ACHN (cell line): ENCODE measurements at places on chromosomes 11 and 22.
A peak's percentile ranks its signal among the peaks of the same experiment; 100 is the strongest.

- DNase-seq, result no peak
Measured at GRCh38 chr22:35872451-35872850, 154.8 kb downstream of the APOL5 start.

DNA sequence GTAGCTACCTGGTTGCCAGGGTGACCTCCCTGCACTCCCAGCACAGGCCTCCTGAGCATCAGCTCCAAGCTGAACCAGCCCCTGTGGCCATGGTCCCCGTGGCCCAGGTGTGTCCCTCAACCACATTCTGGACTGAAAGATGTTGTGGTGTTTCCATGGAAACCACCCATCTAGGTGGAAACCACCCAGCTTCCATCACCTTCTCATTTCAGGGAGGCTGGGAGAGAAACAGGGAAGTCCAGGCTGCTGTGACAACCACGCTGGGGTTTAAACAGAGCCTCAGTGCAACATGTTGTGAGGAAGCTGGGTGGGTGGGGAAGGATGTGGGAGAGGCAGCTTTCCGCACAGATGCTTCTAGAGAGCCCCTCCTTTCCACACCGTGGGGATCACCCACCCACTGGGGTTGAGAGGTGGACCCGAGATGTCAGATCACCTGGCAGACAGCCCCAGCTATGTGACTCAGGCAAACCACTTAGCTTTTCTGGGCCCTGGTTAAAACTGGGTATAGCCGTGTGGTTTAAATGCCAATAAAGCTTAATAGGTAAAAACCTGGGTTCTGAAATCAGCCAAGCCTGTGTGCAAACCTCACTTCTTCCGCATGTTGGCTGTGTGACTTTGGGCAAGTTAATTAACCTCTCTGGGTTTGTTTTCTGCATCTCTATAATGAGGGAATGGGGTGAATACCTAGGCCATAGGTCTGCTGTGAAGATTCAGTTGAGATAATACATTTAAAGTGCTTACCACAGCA, 46.4 kb downstream of the CD82 start:
- no peak for DNase-seq

- DNase-seq, result no peak
Measured at GRCh38 chr22:47029244-47030074, 267.0 kb downstream of the TBC1D22A start.

- no peak for DNase-seq
Measured at GRCh38 chr22:47801541-47802245, 1039.2 kb downstream of the TBC1D22A start.

DNA sequence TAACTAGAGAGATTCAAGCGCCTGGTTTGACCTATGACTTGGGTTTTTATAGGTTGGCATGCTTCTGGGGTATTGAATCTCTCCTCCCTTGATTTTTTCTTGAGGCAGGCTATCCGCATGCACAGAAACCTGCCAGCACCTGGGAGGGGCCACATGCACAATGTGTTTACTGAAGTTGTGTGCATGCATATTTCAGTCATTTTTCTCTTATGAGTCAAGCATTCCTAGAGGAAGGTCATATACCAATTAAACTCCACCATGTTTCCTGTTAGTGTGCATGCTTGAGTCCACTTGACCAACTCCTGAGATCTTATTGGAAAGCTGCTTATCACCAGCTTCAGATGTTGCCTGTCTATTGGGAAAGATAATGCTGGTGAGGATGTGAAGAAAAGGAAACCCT, 1718.4 kb downstream of the LRRC4C start:
- DNase-seq, result no peak

DNA sequence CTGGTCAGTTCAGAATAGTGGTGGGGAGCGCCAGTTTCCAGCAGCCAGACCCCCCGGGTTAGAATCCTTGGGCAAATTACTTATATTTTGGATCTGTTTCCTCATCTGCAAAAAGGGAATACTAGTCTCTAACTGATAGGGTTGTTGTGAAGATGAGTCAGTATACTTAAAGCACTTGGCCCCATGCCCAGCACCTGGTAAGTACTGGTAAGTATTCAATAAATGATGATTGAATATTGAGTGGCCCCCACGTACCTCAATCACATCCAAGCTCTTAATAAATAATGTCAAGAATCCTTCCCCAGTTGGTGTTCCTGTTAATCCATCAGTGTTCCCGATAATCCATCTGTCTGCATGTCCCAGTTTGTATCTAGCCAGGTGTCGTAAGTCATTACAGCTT, 12.1 kb downstream of the ACP2 start:
- DNase-seq, result no peak

DNA sequence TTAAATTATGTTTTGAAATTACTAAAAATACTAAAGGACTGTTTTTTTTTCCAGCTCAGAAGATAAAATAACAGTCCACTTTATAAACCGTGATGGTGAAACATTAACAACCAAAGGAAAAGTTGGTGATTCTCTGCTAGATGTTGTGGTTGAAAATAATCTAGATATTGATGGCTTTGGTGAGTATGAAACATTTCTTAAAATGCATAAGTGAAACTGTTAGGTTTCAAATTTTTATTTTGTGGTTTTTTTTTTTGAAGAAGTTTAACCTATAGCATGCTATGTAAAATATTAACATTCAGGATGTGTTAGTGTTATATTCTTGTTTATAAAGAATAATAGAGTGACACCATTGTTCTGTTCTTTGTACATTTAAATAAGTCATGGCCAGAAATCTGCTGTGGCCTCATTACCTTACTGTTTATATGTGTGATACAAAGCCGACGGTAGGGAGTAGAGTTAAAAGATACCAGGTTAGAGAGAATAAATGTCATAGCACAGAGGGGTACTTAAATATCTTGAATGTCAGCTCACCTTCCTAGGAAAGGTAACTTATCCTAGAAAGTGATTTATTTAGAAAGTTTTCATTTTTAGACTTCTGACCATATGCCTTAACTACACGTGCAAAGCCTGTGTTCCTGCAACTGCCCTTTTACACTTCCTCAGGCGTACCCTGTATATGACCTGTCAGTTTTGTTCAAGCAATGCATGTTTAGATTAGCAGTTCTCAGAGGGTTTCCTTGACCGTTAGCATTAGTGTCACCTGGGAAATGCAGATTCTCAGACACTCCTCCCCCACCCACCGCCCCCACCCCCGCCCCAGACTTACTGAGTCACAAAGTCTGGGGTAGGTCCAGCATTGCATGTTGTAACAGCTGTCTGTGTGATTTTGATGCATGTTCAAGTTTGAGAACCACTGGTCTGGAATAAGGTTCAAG, 6.3 kb downstream of the FDX1 start:
- DNase-seq, result no peak

DNA sequence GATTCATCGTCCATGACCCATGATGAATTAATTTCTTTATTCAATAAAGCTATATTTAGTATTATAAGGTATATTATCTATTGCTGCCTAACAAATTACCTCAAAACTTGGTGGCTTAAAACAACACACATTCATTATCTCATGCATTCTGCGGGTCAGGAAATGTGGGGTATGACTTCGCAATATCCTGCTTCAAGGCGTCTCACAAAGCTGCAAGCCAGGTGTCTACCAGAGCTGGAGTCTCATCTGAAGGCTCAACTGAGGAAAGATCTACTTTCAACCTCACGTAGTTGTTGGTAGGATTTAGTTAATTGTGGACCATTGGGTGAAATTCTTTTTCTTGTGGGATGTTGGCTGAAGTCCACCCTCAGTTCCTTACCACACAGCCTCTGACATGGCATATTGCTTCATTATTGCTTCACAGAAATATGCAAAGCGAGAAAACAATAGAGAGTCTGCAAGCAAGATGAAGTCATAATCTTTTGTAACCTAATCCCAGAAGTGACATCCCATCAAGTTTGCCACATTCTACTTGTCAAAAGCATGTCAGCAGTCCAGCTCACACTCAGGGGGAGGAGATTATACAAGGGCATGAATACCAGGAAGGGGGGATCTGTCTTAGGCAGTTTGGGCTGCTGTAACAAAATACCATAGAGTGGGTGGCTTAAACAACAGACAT, 45.1 kb downstream of the KREMEN1 start:
- DNase-seq, result no peak

DNA sequence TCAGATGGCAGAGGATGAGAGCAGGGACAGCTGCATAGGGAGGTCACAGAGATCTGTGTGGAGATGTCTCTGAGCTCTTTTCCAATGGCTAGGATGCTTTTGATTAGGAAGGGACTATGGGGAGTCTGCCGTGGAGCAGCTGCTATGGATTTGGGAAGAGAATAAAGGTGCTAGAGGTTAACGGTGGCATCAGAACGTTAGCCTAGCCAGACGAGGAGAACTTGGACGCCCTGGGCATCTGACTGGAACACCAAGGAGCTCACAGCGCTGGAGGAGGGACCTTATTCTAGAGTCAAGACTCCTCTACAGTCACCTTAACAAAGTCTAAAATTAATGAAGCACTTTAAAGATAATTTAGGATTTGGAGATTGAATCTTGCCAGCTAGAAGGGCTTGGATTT, 157.2 kb upstream of the B3GAT1 start:
- no peak for DNase-seq

DNA sequence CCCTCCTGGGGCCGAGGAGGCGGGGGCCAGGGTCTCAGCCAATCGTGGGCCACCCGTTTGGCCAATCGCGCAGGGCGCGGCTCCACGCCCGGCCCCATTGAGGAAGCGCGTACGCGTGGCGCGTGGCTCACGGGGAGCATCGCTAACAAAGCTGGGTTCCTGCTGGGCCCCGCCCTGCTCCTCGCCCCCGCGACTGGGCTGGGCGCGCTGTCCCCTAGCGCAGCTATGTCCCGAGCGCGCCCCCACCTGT, 614 bp upstream of the ASCL2 start:
- DNase-seq, result no peak

DNA sequence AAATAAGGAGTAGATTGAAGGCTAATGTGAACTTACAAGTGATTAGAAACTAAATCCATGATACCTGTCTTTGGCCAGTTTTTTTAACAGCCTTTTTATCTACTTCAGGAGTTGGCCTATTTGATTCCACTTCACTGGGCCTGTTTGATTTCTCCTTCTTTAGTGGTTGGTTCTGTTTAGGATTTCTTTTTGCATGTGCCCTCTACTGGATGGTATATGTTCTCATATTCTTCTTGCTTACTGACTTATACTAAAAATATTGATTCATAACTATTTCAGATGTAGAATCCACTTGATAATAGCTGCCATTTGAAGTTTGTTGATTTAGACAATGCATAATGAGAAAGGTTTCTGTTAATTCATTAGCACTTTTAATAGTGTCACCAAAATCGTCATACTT, 53.9 kb downstream of the USP47 start:
- no peak for DNase-seq

- peak; percentile 47 for DNase-seq
Measured at GRCh38 chr11:102914238-102915043, 39.7 kb upstream of the MMP12 start.

DNA sequence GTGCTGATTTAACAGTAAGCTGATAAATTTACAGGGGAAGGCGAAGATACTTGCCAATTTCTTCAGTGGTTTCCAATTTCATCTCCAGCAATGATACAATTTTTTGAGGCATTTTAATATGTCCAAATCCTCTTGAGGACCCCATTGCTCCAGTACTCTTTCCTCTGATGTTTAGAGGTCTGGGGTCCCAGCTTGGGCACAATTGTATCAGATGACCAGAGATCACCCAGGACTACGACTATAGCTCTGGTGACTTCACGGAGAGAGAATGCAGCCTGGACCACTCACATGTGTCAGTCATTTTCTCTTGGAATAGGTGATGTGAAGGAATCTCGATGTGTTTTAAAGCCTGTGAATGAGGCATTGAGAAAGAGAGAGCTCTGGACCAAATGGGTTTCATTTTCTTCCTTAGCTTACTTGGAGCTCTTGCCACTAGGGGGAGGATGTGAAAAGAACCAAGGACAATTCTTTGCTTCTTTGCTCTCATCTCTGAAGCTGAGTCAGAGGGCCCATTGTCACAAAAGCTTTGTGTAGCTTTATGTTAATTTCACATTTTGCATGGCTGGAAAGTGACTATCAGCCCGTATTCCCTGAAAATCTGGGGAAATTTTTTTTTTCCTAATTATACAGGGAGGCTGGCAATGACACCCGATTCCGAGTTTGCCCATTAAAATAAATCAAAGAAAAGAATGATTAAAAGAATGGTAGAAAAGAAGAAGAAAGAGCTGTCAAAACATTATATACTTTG, 6.7 kb upstream of the CCDC90B start:
- peak; percentile 62 for DNase-seq

- DNase-seq, result peak; percentile 64
Measured at GRCh38 chr11:20397281-20397680, 9.8 kb downstream of the PRMT3 start.

- DNase-seq, result no peak
Measured at GRCh38 chr11:35419830-35420333, 524 bp upstream of the SLC1A2 start.

- peak; percentile 63 for DNase-seq
Measured at GRCh38 chr11:14500181-14500651, 605 bp upstream of the COPB1 start.

GRCh38 chr11:2399488-2400068, 972 bp upstream of the TSSC4 start:
- DNase-seq, result peak; percentile 44

DNA sequence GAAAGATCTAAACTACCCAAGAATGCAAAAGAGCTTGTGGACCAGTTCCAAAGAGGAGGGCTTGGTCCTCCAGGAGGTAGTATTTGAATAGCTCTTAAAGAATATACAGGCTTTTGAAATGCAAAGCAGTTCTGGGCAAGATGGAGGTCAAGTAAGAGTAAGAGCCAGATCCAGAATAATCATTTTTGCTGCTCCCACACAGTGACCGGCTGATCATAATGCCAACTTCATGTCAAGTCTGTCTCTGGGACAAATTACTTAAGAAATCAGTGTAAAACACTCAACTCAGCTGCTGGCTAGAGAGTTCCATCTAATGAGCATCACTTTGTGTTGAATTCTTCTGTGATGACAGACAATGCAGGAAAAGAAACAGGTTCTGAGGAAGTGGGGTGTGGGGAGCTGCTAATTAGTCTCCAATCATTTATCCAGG, 250.9 kb upstream of the NARS2 start:
- no peak for DNase-seq

DNA sequence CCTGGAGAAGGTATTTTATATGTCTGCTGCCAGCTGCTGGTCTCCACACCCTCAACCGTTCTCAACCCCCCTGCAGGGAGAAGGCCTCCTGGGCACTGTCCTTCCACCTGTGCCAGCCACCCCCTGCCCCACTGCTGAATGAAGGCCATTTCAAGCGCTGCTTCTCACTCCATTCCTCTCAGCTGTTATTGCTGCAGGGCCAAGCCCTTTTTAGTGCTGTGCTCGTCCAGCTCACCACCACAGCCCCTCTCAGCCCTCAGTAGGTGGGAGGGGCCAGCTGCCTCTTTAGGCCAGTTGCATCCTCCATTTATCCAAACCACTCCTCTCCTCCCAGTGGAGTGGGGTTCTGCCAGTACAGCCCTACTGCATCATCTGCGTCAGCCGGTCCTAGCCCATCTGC, 1.8 kb upstream of the WBP2NL start:
- DNase-seq, result no peak

GRCh38 chr11:44868021-44868420, 82.7 kb downstream of the TP53I11 start:
- DNase-seq, result no peak

DNA sequence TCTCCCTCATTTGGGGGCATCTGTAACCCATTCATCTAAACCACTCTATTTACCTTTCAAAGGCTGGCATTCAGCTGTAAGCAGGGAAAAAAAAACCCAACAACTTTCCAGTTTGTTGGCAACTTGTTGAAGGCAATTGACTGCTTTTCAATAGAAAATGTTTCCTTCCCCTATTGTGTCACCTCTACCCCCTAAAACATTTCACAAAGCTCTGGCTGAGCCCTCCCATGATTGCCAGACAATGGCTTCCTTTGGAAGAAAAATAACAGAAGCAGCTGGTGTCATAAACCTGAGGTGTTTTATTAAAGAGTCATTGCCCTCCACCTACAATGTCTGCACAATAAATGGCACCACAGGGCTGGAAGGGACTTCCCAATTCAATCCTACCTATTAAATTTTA, 22.1 kb upstream of the PSMA1 start:
- no peak for DNase-seq
